ENCODE measurements at places on chromosomes 12 and 14.
A peak's percentile ranks its signal among the peaks of the same experiment; 100 is the strongest.

- DNase-seq: no peak
Measured at GRCh38 chr12:82596483-82596882, 90.2 kb upstream of the TMTC2 start.

DNA sequence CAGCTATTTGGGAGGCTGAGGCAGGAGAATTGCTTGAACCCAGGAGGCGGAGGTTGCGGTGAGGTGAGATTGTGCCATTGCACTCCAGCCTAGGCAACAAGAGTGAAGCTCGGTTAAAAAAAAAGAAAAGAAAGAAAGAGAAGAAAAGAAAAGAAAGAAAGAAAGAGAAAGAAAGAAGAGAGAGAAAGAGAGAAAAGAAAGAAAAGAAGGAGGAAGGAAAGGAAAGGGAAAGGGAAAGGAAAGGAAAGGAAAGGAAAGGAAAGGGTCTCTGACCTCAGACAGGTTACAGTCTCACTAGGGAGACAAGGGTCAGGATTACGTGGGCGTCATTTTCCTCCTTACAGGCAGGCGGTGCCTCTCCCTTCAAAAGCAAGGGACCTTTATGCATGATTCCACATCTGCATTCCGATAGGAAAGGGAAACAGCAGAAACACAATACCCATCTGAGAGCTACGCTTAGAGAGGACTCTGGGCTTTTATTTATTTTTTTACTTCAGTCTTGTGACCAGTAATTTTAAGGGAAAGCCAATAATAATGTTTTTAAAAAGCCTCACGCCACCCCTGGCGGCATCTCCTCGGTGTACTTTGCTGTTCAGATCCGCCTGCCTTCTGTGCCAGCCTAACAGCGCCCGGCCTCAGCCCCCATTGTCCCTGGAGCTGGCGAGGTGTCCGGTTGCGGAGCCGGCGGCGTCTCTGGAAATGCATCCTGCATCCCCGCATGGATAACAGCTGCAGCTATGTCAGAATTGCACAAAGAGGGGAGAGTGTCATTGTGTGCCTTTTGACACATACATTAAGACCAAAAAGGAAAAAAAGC lies 945 bp upstream of the HIP1R start:
- DNase-seq: no peak

DNA sequence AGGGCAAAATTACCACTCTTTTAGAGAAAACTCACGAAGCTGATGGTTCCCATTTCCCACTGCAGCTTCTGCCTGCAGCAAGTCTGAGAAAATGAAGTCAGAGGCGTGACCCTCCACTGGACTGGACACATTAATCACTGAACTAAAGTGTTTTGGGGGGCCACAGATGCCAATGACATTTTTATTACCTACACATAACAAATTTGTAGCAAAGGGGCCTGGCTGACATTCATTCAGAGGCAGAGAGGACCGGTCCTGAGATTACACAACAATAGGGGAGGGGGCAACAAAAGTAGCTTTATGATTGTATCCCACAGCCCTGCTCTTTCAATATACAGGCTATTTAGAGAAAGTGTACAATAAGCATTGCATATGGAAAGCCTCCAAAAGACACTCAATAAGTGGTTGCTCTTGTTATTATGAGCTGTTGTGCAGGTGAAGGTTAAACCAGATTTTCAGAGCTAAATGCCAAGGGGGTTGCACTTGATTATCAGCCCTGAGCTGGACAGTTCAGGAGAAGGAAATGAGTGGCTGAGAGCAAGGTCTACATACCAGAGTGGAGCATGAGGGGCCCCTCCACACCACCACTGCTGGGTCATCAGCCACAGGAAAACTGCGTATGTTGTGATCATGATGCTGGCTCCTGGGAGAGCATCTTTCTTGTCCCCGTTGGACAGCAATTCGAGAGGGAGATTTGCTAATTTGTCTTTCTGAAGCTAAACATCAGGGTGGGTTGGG lies 41.5 kb upstream of the CCDC60 start:
- DNase-seq: no peak

GRCh38 chr14:75459099-75459741 lies 31.4 kb downstream of the JDP2 start:
- no peak for DNase-seq

DNA sequence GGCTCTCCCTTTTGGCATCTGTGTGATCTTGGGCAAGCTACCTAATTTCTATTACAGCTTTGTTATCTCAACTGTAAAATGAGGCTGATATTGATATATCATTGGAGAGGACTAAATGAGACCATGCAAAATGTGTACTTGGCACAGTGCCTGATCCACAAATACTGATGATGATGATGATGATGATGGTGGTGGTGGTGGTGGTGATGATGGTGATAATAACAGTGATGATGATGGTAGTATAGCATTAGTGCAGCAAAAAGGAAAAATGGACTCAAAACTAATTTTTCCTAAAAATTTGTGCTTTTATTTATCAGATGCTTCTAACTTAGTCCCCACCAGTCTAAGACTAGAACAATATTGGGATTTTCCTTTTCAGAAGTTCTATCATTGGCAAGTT lies 70.7 kb downstream of the KCNMB4 start:
- DNase-seq: no peak

DNA sequence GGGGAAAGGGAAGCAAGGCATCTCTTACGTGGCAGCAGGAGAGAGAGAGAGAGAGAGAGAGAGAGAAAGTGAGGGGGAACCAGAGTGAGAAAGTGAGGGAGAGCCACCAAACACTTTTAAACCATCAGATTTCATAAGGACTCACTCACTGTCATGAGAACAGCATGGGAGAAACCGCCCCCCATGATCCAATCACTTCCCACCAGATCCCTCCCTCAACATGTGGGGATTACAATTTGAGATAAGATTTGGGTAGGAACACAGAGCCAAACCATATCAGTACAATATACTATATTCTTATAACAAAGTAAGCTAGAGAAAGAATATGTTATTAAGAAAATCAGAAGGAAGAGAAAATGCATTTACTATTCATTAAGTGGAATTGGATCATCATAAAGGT lies 53.7 kb upstream of the PLXNC1 start:
- no peak for DNase-seq

DNA sequence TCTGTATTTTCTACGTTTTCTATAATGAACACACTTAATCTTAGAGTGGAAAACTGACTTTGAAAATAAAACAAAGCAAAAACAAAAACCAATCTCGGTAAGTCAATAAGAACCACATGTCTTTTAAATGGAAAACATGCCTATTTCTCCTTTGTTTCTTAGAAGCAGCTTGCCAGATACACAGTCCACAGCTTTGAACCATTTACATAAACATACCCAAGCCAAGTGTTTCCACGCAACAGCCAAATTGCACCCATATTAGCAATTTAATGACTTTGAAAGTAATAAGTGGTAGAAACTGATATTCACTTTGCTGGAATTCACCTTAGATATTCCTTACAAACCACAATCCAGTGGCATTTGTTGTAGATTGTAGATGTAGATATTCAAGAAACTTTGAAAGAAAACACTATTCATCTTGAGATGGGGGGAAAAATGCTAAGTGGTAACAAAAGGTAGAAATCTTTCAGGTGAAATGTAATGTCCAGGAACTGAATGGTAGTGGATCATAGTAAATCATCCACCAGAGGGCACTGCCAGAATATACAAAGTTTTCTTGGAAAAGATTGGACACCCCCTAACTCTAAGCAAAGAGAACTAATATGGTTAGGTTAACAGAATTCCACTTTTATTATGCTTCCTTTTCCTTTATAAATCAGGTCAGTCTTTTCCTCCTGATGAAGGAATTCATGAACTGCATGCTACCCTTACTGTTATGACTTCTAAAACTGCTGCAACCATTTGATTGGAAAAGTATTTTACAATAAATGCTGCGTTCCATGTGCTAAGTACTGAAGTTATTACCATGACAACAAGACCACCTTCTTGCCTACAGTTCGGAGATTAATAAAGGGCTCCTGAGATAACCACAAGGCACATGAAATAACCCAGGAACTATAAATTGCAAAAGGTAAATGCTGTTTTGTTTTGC lies 69.8 kb downstream of the RERG start:
- no peak for DNase-seq

DNA sequence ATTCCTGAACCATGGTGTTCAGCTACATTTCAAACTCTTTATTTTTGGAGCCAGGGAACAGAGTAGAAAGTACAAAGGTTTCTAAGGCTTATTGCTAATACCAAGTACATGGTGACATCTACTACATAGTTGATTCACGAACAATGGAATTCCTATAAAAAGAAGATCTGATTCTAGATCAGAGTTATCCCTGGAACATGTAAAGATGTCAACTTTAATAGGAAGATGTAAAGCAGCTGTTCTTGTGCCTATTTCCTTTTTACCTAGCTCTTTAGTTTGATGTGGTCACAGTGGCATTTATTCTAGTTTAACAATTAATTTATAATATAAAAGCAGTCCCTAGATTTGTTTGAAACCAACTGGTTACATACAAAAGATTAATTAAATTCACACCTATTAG lies 99.5 kb downstream of the NUBPL start:
- no peak for DNase-seq

GRCh38 chr12:66491853-66492252 lies 187.0 kb downstream of the GRIP1 start:
- no peak for DNase-seq

- no peak for DNase-seq
Measured at GRCh38 chr14:94918896-94919295, 149.0 kb upstream of the GSC start.

DNA sequence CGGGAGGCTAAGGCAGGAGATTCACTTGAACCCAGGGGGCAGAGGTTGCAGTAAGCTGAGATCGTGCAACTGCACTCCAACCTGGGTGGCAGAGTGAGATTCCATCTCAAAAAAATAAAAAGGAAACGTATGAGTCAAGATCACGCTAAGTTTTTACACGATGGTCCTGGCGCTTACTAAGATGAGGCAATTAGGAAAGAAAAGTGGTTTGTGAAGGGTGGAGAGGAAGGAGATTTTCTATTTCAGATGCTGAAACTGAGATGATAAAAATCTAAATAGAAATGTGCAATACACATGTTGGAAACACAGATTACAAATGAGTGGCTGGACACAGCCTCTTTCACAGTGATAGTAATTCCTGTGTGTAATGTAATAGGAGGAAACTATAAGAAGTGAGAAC lies 63.2 kb downstream of the KDM5A start:
- no peak for DNase-seq

GRCh38 chr14:90512329-90512991 lies 115.6 kb downstream of the CALM1 start:
- DNase-seq: no peak

DNA sequence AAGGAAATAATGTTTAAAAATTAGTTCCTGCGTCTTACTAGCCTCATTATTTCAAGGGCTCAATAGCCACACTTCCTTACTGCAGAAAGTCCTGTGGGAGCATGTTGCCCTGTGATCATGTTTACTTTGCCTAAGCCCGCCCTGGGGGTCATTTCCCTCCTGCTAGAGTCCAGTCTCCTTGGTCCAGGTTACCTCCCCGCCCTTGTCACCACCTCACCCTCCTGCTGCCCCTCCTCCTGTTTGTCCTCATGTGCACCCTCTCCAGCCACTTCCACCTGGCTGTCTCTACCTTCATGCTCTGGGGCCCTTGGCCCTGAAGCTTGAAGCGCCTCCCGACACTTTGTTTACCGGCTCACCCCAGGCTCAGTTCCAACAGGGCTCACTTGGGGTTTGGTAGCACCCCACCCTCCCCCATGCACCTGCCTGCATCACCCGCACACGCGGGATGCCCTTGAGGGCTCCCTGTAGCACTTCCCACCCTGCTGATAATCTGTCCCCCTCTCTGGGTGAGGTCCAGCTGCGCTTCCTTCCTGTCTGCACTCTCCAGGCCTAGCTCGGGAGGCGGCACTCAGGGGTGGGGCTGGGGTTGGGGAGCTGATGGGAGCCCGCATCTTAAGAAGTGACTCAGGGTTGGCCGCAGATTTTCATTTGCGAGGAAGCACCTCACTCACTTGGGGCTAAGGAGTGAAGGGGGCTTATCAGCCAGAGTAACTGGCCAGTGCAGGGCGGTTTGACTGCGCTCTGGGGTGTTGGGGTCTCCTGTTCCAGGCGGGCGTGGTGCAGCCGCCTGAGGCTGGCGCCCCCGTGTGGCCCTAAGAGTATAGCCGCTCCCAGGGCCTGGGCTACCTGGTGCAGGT lies 40.1 kb downstream of the SMIM41 start:
- DNase-seq: peak; percentile 58

GRCh38 chr14:93655078-93655750 lies 133.1 kb downstream of the PRIMA1 start:
- DNase-seq: no peak

GRCh38 chr12:110921262-110921661 lies 883 bp upstream of the MYL2 start:
- DNase-seq: no peak

GRCh38 chr12:6662602-6662905 lies 365 bp downstream of the ING4 start:
- no peak for DNase-seq

- no peak for DNase-seq
Measured at GRCh38 chr14:104753528-104754212, 723 bp downstream of the SIVA1 start.

GRCh38 chr14:95337041-95337595 lies 17.4 kb upstream of the CLMN start:
- no peak for DNase-seq

DNA sequence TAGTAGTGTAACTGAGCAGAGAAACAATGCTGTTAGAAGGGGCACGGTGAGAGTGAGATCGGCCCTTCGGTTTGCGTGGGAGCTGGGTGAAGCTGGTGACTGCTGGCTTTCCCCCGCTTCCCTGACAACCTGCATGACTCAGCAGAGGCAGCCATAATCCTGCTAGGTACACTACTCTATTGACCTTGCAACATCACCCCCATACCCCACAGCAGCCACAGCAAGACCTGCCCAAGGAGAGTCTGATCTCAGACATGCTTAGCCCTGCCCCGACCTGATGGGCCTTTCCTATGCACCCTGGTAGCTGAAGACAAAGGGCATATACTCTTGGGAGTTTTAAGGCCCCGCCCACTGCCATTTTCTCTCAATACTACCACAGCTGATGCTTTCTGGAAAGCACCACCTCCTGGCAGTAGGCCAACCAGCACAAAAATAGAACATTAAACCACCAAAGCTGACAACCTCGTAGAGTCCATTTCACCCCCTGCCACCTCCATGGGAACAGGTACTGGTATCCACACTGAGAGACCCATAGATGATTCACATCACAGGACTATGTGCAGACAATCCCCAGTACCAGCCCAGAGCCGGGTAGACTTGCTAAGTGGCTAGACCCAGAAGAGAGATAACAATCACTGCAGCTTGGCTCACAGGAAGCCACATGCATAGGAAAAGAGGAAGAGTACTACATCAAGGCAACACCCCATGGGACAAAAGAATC lies 75.9 kb upstream of the RGS6 start:
- peak; percentile 8 for DNase-seq

- no peak for DNase-seq
Measured at GRCh38 chr14:54597795-54598443, 31.0 kb downstream of the SAMD4A start.

- no peak for DNase-seq
Measured at GRCh38 chr12:109445191-109445609, 31.9 kb downstream of the KCTD10 start.

DNA sequence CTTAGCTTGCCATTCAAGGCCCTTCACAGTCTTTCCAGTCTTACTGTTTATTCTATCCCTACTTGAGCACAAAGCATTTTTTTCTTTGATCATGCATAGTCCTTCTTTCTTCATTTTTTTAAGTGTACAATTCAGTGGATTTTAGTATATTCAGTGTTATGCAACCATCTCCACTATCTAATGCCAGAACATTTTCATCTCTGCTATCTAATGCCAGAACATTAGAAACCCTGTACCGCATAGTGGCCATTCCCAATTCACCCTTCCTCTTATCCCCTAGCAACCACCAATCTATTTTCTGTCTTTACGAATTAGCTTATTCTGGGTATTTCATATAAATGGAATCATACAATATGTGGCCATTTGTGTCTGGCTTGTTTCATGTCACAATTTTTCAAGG lies 13.4 kb downstream of the LPCAT3 start:
- no peak for DNase-seq

- DNase-seq: no peak
Measured at GRCh38 chr12:93230326-93230720, 147.4 kb upstream of the NUDT4 start.

Data from activated naive CD8-positive, alpha-beta T cell treated with anti-CD3 and anti-CD28 coated beads for 36 hours (primary cell).